Stimulated activated CD8-positive, alpha-beta memory T cell treated with anti-CD3 and anti-CD28 coated beads, Interleukin-4, amount 100 ng/mL, for 1 hour (primary cell): ENCODE measurements at places on chromosomes 1 and 21.

GRCh38 chr1:236451796-236452373, 57.8 kb downstream of the EDARADD start:
- DNase-seq, result no peak

GRCh38 chr1:115118611-115119010, 29.3 kb upstream of the TSPAN2 start:
- no peak for DNase-seq

- no peak for DNase-seq
Observed at GRCh38 chr1:24080131-24080530, 31.8 kb downstream of the MYOM3 start.

- DNase-seq, result no peak
Observed at GRCh38 chr1:160863061-160863773, 530 bp upstream of the CD244 start.

- no peak for DNase-seq
Observed at GRCh38 chr1:44067266-44068250, 36.3 kb upstream of the SLC6A9 start.

DNA sequence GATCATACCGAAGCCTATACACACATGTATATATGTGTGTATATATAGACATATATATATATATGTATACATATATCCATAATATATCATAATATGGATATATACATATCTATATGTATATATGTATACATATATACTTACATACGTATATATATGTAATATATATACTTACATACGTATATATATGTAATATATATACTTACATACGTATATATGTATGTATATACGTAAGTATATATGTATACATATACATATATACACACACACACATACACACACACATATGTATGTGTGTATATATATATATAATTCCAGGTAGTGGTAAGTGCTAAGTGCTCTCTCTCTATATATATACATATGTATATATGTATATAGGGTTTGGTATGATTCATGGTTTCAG, 9.7 kb upstream of the TMEM35B start:
- DNase-seq, result no peak

DNA sequence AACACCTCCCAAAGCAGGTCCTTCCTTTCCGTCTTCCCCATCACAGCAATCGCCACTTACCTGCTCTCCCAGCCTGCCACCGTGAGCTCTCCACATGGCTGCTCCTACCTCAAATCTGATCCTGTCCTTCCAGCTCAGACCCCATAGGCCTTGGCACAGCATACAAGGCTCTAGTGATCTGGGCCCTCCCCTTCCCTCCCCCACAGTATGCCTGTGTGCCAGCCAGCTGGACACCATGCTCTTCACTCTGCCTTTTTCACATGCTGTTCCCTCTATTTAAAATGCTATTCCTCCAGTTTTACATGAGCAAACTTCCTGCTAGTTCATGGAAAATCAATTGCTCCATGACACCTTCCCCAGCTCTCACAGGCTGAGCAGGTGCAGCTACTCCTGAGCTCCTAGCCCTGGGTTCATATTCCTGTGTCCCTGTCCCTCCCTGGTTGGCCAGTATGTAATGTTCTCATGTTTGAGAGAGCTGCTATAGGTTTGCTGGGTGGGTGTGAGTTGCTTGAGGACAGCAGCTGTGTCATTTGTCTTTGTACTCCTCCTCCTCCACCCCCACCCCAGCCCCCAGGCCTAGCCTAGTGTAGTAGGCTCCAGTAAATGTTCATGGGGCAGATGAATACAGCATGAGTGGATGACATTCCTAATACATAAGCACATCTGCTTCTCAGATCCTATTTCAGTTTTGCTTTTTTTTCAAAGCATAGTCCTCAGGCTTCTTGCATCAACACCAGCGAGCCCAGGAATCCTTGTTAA, 6.3 kb upstream of the TNNT2 start:
- DNase-seq, result no peak

- DNase-seq, result no peak
Observed at GRCh38 chr1:87963556-87963955, 634.9 kb downstream of the LMO4 start.

DNA sequence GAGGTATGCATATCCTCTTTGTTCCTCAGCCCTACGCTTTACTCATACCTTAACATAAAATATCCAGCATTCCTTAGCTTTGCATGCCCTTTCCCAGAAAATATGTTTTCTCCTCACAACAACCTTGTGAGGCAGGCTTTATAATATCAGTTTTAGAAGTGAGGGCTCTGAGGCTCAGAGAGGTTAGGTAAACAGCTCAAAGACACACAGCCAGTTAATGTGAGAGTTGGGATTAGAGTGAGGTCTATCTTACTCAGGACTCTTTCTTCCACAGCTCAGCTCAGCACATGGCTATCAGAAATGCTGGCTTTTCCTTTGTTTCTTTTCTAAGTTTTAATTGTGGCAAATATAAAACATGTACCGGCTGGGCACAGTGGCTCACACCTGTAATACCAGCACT, 27.9 kb downstream of the CSF1 start:
- no peak for DNase-seq

- DNase-seq, result no peak
Observed at GRCh38 chr21:34147792-34148418, 74.5 kb downstream of the MRPS6 start.

GRCh38 chr1:40059338-40059959, 18.9 kb downstream of the CAP1 start:
- DNase-seq, result no peak

- no peak for DNase-seq
Observed at GRCh38 chr1:208837242-208837641, 593.1 kb upstream of the PLXNA2 start.

DNA sequence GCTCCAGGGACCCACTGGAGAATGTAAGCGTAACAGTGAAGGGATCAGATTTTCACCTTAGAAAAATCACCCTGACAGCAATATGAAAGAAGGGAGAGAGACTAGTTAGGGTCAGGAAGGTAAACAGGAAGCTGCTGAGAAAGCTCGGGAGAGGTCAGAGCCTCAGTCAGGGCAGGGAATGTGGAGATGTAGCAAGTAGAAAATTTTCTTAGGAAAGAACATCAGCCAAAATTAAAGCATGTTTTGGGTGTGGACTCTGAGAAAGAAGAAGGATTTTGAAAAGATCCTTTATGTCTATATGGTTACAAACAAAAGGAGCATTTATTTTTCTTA, 16.7 kb upstream of the ERICH3 start:
- no peak for DNase-seq
